ENCODE measurements at places on chromosomes 4 and X.

DNA sequence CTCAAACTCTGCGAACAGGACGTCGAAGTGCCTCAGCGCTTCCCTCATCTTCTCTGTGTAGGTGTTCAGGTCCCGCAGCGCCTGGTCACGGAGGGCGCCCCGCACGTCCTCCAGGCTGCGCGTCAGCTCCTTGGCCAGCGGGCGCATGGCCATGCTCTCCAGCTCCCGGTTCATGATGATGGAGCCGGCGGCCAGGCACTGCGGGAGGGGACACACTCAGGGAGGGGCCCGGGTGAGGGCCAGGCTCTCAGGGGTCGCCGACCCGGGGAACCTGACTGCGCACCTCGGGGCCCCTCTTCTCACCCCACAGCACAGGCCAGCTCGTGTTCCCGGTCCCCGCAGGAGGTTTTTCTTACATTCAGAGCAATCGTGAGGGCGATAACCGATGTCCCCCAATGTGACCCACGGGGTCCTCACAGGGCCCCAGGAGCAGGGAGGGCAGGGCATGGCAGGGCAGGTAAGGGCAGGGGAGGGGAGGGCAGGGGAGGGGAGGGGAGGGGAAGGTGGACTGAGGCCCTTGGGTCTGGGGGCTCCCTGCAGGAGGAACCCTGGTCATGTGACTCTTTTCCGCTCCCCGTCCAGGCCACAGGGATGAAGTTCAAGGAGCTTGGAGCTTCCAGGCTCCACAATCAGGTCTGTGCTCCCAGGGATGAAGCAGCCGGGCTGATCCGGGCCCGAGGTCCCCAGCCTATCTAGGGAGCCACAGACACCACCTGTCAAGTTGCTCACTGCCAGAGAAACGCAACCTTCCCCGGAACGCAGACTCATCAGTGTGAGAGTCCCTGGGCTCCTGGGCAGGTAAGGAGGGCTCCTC, 77.8 kb upstream of the MXD4 start:
- H3K27ac ChIP-seq = no peak overlapping the region
- peaks cover 5% of the 10 kb centered on the region for H3K36me3 ChIP-seq
- DNase-seq = no peak
- H3K4me1 ChIP-seq = no peaks in the 10 kb centered on the region

DNA sequence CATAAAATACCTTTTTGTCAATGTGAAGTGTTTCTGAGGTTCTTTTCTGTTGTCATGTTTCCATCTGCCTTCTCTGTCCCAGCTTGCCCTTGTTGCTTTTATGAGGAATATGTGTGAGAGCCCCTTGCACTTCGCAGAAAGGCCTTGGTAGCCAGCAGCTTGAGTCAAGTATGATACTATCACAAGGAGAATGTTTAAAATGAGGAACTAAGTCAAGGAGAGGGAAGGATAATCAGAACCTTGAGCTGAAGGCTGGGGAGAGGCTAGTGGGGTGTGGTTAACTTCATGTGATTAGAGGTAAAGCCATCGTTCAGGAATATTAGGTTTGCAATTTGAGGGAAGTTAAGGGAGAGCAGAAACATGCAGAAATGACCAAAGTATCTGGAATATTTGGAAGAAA, 12.7 kb downstream of the PGK1 start:
- H3K4me3 ChIP-seq = no peak overlapping the region
- H3K4me1 ChIP-seq = peaks cover 3% of the 10 kb centered on the region
- no peaks in the 10 kb centered on the region for H3K27me3 ChIP-seq
- no peak overlapping the region for H3K27ac ChIP-seq

DNA sequence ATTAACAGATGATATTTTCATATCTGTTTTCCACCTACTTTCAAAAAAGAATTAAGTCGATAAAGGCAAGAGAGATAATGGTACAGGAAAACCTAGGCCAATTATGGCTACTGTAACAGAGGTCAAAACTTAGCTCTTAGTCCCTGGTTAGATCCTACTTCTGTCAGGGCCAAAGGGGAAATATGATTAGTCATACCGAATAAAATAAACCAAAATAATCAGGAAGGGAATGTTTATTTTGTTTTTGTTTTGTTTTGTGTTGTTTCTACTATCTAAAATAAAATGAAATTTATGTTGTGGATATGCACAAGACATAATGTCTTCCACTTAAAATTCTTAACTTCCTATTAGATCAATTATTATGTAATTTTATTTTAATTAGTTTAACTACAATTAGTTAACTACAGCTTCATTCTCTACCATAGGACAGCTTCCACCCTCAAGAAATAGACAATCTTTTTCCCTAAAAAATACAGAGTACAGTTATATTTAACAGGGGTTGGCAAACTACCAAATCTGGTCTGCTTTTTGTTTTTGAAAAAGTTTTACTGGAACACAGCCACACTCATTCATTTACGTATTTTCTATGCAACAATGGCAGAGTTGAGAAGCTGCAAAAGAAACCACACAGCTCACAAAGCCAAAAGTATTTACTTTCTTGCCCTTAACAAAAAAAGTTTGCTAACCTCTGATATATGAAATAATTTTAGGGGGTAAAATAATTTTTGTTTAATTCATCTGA, 25.4 kb downstream of the TMEM47 start:
- no peak overlapping the region for H3K27ac ChIP-seq
- H3K4me1 ChIP-seq = no peaks in the 10 kb centered on the region
- DNase-seq = no peak
- H3K27me3 ChIP-seq = no peaks in the 10 kb centered on the region
- no peaks in the 10 kb centered on the region for H3K36me3 ChIP-seq
- H3K4me3 ChIP-seq = no peak overlapping the region

DNA sequence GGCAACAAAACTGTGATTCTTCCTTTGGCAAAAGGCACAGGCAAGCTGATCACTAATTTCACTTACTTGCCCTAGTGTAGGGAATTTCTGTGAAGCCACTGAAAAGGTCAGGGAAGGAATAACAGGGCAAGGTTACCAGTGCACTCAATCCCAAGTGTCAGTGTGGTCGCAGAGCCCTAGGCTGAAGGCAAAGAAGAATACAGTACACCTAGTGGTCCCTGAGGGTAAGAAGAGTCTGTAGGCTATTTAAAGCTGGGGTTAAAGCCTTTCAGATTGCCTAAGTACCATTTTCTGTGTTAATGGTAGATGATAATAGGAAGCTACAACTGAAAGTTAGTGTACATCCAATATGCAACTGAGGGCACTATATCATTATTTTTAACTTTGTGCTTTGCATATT, 173.6 kb upstream of the NRK start:
- no peaks in the 10 kb centered on the region for H3K36me3 ChIP-seq
- no peak overlapping the region for H3K27ac ChIP-seq
- H3K4me3 ChIP-seq = no peak overlapping the region
- H3K4me1 ChIP-seq = no peaks in the 10 kb centered on the region
- no peak for DNase-seq
- no peaks in the 10 kb centered on the region for H3K27me3 ChIP-seq

DNA sequence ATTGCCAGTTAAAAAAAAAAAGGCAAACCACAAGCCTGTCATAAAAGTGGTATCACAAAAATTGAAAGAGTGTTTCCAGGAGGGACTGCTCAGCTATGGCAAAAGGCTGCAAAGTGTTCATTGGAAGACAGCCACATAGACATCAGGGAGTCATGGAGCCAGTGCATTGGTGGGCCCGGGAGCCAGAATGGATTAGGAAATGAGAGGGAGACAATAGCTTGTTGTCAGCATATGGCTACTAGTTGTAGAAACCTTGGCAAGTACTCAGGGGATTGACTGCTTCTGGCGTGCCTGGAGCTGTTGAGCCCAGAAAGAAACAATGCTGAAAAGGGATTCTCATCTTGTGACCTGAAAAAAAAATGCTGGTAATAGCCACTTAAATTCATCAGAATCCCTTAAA, 5.0 kb downstream of the GAR1 start:
- peaks cover 3% of the 10 kb centered on the region for H3K36me3 ChIP-seq
- H3K27me3 ChIP-seq = no peaks in the 10 kb centered on the region
- no peak overlapping the region for H3K27ac ChIP-seq
- H3K4me3 ChIP-seq = no peak overlapping the region
- peaks cover 4% of the 10 kb centered on the region for H3K4me1 ChIP-seq

DNA sequence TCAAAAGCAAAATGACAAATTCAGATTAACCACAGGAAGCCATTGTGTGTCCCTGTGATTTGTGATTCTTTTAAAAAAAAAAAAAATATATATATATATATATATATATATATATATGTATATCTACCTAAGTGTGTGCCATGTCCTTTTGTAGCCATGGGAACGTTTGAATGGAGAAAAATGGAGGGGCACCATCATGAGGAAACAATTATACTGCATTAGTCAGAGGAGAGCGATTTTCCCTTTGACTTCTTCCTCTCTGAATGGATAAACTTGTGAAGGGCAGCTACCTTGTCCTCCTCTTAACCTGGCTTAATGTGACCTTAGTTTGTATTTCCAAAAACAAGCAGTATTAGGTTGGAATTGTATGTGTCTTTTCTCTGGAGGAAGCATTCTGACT, 23.3 kb upstream of the CBLL2 start:
- no peak overlapping the region for H3K27ac ChIP-seq
- no peaks in the 10 kb centered on the region for H3K4me1 ChIP-seq
- H3K27me3 ChIP-seq = no peaks in the 10 kb centered on the region
- DNase-seq = no peak
- no peak overlapping the region for H3K4me3 ChIP-seq
- no peaks in the 10 kb centered on the region for H3K36me3 ChIP-seq

Data from small intestine (tissue), 16 donors.